ENCODE measurements at places on chromosomes 11 and 22.
A peak's percentile ranks its signal among the peaks of the same experiment; 100 is the strongest.

GRCh38 chr11:125167954-125168835 is 3.6 kb downstream of the PKNOX2 start:
- DNase-seq = no peak

GRCh38 chr11:6357222-6357621 is 33.1 kb upstream of the SMPD1 start:
- DNase-seq = no peak

DNA sequence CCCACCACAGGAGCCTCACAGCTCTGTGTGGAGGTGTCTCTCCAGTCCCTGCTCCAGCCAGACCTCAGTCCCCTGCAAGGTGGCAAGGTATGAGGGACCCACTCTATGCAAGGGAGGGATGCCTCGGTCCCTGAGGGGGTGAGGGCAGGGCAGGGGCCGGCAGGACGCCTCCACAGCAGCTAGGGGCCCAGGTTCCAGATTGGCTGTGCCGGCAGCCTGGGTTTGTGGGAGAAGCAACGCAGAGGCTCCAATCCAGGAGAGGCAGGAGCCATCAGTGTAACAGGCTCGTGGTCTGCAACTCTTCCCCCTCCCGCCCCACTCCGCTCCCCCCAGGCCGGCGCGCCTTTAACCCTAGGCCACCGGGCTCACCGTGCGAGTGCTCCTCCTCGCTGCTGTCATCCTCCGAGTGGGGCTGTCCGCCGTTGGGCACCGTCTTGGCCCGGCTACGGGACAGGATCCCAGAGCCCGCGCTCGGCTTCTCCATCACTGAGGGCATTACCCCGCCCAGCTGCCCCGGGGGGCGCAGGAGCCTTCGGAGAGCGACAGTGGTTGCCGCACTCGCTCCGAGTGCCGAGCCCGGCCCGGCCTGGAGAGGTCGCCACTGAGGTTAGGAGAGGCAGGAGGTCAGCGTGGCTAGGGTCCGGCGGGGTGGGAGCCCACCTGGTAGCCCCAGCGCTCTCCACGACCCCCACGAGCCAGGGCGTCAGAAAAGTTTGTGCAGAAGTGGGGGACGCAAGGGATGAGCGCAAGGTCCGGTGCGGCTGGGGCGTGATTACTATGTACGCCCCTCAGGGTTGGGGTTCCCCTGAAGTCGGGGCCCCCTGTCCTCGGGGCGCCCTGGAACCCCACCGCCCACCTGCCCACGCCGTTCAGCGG is 765 bp downstream of the RCOR2 start:
- DNase-seq = peak; percentile 39

DNA sequence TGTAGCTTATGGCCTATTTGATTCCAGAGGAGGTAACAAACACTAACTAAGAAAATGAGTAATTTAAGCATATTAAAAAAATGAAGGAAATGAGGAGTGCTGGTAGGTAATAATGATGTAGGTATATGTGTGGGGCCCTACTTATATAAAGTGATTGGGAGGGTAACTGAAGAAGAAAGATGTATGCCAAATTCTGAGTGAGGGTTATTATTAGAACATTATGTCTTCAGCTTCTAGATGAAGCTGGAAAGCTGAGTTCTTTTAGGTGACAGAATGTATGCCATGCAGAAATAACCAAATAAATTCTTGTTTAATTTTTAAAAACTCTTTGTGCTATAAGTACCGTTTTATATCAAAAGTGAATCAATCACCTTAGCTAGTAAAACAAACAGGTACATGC is 479.6 kb upstream of the TENM4 start:
- DNase-seq = no peak

DNA sequence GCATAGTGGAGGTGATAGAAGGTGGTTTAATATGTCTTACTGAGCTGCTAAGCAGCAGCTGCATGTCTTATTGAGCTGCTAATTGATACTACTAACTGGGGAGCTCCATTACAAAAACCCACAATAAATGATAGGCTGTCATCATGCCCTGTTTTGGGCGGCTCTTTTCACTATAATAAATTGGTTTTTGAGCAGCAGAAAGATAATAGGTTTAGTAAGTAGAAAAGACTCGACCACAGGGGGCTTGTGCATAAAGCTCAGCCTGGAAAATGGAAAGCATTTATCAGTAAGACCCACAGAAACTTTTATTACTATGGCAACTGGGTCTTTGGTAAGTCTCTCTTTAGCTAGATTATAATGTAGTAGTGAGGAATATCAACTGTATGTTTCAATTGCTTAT is 117.6 kb downstream of the LDLRAD3 start:
- DNase-seq = peak; percentile 37

GRCh38 chr11:116980136-116980793 is 118.0 kb downstream of the SIK3 start:
- no peak for DNase-seq

- DNase-seq = no peak
These were observed 66.7 kb downstream of the SYN3 start for GRCh38 chr22:32991353-32992101.

DNA sequence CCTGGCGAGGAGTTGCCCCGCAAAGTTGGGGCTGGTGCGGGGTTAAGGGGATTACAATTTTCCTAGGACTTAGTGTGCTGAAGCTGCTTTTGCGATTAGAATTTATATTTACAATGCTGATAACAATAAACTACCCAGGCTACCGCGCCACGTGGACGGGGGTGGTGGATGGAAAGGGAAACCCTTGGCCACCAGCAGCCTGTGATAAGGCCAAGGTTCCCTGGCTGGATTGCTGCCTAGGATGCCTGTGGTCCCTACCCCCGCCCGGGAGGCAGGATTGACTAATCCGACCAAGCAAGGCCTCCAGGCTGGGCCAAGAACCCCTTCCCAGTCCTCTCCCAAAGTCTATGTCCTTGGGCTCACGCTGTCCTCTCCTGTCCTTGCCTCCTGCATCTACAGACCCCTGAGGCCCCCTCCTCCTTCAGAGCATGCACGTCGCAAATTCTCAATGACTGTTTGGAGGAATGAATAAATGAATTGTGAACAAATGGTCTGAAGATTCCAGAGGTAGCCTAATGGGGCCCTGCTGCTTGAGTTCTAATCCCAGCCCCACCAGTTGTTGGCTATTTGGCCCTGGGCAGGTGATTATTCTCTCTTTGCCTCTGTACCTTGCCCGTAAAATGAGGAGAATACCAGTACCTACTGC is 7.6 kb upstream of the CHKA start:
- DNase-seq = no peak

- no peak for DNase-seq
These were observed 8.0 kb downstream of the B3GNT6 start for GRCh38 chr11:77042111-77042726.

DNA sequence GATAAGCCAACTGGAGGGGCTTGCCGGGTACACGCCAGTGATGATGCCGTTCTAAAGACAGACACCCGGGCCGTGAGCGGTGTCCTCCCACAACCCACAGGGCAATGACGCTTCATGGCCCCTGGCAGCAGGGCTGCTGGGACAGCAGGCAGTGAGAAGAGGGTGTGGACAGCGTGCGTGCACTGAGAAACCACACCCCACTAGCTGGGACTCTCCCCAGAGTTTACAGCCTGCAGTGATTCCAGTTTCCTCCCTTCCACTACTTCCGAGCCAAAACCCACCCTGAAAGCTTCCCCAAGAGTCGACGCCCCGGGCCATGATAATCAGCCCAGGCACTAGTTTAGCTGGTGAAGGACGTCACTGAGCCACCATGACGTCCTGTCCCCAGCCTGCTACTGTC is 29.2 kb downstream of the CPT1A start:
- no peak for DNase-seq

DNA sequence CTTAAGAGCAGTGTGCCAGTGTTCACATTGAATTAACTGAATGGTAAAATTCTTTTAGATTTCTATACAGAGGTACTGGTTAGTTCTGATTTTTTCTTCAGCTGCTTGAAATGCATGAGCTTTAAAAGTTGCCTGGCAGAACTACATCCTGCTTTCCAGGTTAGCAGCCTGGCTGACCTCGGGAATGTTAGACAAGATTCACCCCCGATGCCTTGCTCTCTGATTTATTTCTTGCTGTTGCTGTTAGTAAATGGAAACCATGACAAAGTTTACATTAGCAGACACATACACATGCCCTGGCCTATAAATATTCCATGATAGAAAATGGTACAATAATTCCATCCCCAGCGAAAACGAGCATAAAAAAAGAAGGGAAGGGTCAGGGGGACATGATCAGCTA is 47.0 kb downstream of the WT1 start:
- no peak for DNase-seq

All from COR-L47 (cell line).